ENCODE measurements at places on chromosomes 6 and 20. TPM values are rescaled to one million over a fixed set of nuclear protein-coding genes. Genes with fewer than 3 reads are reported as not detected.

DNA sequence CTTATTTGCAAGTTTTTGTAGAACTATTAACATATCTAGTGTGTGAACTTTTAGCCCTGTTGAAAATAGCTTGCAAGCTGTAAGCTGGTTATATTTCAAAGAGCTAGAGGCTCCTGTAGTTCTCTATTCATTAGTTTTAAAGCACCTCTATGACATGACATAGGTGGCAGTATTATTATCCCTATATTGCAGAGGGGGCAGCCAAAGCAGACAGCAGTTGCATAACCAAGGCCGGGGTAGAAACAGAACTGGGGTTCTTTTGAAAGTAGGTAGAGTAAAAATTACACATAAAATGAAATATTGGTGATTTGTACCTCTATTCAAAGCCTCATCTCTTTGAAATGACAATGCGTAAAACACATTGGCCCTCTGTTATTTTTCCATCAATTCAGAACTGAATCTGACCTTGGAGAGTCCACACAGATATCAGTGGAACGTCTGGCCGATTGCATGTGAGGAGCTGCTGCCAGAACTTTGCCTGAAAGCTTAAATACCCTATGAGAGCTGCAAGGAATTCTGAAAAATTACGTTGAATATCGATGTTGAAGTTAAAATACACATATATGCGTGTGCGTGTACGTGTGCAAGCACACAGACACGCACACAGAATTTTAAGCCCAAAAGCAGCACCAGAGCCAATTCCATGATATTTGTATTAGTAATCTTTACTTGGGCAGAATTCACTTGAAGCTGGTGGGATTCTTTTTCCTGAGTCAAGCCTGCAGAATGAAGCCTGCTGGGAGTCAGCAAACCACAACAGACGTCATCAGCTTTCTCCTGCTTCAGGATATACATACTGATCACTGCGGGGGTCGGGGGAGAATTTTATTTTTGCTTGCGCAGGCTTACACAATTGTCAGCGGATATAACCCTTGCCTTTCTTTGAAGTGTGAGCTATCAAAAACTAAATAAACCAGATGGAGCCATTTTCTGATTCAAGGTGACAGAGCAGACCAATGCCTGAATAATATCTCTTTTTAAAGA is 163.2 kb downstream of the PDE7B start:
- no peak for DNase-seq

DNA sequence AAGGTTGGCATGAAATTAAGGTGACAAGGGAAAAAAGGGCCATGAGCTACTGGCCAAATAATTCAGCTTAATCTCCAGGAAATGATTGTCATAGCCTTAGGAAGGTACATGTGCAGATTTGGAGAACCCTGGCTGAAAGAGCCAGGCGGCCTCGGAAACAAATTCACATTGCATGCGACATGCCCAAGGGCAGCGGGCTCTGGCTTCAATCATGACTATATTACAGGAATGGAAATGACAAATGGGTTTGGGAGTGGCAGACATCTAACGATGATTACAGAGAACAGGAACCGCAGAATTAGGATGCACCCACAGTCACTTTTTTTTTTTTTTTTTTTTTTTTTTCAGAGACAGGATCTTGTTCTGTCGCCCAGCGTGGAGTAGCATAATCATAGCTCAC is 112.4 kb upstream of the SALL4 start:
- no peak for DNase-seq

DNA sequence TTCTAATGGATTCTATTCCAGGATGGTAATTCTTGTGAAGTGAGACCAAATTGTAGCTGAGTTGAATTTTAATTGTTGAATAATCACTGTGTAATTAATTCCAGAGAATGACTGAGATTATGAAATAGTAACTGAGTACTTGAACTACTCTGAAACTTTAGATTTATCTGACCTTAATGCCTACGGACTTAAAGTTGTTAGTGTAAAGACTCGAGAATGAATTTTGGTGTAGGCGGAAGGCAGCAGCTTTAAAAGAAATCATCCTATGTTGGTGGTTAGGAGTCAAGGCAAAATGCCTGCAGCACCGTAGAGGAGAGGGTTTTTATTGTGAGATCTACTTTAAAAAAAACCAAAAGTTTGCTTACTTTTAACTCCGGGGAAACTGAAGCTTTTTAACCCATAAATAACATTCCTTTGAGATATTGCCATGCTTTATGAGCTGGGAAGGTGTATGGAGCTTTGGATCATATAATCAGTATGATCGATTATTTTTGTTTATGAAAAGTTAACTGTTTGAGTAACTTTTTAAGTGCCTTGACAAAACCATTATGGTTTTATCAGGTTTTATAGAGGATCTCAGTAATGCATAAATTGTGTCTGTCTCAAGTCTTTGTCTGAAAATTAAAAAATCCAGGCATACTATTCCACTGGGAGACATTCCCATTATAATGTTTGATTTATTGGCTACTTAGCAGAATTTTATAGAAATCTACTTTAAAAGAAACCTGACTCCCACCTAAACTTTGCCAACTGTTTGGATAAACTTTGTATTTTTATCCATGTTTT is 46.1 kb downstream of the MYO6 start:
- DNase-seq: no peak

EEF1A2 gene
- 9.8 TPM for total RNA-seq

EFCAB8 gene
- not detected for total RNA-seq

GRCh38 chr6:16576451-16577368 is 184.6 kb downstream of the ATXN1 start:
- no peak for DNase-seq

GRCh38 chr6:29016559-29017427 is 11.7 kb upstream of the ZNF311 start:
- DNase-seq: no peak

GRCh38 chr6:85751374-85752055 is 108.8 kb upstream of the SYNCRIP start:
- DNase-seq: no peak

CNR1 gene
- 6.1 TPM for total RNA-seq

DNA sequence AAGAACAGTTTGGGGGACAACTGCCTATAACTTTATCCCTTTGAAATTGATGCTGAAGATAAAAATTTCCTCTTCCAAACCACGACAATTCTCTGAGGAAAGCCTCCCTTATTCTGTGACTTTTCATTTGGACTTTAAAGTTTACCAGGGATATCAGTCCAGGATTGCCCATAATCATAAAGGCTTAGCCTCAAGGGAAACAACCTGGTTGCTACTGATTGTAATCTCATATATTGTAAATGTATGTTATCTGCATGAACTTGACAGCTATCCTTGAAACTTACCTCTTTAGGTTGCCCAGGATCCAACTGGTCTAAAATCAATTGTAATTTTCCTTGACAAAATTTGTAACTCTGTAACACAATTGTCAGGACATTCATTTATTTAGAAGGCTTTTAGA is 23.8 kb downstream of the TBC1D32 start:
- no peak for DNase-seq

DNA sequence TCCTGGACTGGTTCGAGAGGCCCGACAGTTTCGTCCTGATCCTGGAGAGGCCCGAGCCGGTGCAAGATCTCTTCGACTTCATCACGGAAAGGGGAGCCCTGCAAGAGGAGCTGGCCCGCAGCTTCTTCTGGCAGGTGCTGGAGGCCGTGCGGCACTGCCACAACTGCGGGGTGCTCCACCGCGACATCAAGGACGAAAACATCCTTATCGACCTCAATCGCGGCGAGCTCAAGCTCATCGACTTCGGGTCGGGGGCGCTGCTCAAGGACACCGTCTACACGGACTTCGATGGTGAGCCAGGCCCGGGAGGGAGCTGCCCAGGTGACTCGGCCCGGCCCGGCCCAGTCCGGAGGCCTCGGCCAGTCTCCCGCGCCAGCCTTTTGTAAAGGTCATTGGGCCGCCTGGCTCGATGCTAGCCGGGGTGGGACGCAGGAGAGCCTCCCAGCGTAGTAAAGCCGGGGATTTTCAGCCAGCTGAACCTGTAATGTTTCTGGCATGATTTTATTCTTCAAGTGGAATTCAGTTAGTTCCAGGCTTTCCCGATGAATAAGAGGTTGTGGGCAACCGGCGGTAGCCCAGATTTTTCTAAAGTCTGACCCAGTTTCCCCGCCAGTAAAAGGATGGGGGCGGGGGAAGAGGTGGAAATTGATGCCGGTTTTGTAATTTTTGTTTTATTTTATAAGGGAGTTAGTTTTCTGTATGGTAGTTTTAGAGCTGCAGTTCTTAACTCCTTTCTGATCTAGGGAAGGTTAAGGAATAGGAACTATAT is 1.4 kb downstream of the PIM1 start:
- peak; percentile 91 for DNase-seq

SRXN1 gene
- total RNA-seq: 23.8 TPM

- no peak for DNase-seq
Measured at GRCh38 chr6:111294374-111294967, 188.5 kb downstream of the REV3L start.

DNA sequence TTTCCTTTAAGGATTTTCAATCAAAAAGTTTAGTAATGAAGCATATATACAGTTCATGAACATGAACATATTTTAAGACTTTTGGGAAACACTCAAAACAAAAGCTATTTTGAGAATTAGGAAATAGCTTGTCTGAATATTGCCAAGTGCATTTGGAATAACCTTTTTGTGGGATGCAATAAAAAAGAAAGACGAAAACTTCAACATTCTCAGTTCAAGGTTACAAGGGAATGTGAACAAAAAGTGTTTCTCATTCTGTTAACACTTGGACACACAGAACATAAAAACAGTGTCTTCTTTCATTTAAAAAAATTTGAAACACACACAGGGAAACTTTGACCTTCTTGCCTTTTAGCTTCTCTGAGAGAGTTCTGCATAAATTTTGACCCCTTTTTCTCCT is 72.7 kb upstream of the TCF21 start:
- DNase-seq: no peak

DNA sequence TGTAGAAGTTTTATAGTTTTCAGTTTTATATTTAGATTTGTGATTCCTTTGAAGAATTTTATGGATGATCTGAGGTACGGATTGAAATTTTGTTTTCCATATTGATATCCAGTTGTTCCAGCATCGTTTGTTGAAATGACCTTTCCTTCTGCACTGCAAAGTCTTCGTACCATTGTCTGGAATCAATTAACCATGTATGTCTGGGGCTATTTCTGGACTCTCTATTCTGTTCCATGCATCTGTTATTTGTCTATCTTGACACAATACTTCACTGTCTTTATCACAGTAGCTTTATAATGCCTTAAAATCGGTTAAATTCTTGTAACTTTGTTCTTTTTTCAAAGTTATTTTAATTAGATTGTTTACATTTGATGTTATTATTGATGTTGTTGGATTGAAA is 154.9 kb downstream of the FARS2 start:
- DNase-seq: no peak

GRCh38 chr20:38844963-38845362 is 39.5 kb downstream of the PPP1R16B start:
- DNase-seq: no peak

TLDC2 gene
- total RNA-seq: 3.9 TPM

MAFB gene
- 80.5 TPM for total RNA-seq

- DNase-seq: no peak
Measured at GRCh38 chr6:36765594-36766398, 68.2 kb downstream of the RAB44 start.

BMP2 gene
- 8.6 TPM for total RNA-seq

- DNase-seq: no peak
Measured at GRCh38 chr6:7171119-7171518, 63.4 kb downstream of the RREB1 start.

NRN1 gene
- total RNA-seq: 9.8 TPM

GRCh38 chr6:150686566-150686965 is 86.9 kb downstream of the PLEKHG1 start:
- no peak for DNase-seq

- no peak for DNase-seq
Measured at GRCh38 chr6:126280287-126280686, 59.6 kb upstream of the CENPW start.

GJA10 gene
- not detected for total RNA-seq

PPP1R16B gene
- 6.4 TPM for total RNA-seq

GRCh38 chr6:165830761-165831160 is 167.7 kb upstream of the PDE10A start:
- no peak for DNase-seq

KIAA0408 gene
- 4.7 TPM for total RNA-seq

GRCh38 chr6:116003668-116004067 is 57.0 kb downstream of the FRK start:
- DNase-seq: no peak

DNA sequence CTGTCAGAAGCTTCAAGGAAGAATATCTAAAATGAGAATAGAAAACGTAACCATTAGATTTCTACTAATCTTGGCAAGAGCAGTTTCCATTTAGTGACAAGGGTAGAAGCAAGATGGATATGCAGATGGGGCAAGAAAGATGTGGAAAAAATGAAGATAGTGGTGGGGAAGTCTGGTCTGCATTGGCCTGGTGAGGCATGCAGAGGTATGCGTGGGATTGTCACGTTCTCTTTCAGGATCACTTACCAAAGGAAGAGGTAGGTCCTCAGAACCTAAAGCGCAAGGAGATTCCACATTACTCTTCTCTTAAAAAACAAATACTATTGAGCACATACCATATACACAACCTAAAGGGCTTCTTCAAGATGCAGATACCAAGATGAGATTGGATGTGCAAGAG is 238.7 kb downstream of the UST start:
- no peak for DNase-seq

Measured in vagina (tissue), 2 donors.